ENCODE measurements at places on chromosomes 16 and 17.

GRCh38 chr17:56929362-56929969, 15.6 kb upstream of the TRIM25 start:
- no peak for DNase-seq

GRCh38 chr16:82583422-82583821, 43.3 kb upstream of the CDH13 start:
- DNase-seq, result no peak

DNA sequence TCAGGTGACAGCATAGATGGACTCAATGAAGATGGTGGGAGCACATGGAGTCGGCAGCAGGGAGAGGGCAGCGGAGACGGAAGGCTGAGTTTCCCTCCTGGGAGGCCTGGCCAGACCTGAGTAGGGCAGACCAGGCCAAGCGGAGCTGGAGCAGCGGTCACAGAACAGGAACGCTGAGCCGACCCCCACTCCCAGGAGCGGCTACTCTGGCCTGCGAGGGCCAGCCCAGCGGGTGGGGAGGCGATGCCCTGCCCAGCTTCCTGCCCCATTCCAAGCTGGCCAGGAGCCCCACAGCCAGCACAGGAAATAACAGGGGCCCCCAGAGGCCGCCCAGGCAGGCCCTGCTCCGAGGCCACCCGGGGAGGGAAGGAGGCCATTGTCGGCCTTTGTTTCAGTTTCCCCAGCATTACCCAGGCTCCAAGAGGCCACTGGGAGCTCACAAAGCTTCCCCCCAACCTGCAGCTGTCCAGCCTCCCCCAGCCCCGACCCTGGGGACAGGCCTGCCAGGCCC, 79.8 kb downstream of the ZNF423 start:
- no peak for DNase-seq

GRCh38 chr17:67121316-67121891, 77.0 kb downstream of the CACNG1 start:
- no peak for DNase-seq

DNA sequence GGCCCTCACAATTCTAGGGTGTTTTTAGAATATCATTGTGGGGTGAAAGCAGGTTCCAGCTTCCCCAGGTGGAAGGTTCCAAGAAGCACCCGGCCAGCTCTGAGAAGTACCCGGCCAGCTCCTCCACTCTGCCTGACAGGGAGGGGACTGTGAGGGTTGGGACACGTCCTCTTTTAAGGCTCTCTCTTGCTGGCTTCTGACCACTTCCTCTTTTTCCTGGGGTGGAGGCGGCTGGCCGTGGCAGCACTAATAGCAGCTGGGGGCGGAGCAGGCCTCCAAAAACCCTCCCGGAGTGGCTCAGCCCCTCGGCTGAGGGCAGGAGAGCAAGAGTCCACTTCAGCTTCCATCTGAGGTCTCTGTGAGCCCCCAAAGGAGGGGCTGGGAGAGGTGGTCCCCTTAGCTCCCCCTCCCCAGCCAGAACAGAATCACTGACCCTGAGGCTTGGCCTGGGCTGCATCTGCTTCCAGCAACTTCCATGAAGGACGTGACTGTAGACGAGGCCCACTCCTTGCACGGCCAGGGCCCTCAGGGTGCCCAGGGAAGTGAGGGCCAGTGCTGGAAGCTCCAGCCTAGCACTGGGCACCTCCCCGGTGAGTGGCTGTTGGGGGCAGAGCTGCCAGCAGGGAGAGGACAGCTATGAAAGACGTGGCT, 26.7 kb upstream of the PLCG2 start:
- peak; percentile 94 for DNase-seq

DNA sequence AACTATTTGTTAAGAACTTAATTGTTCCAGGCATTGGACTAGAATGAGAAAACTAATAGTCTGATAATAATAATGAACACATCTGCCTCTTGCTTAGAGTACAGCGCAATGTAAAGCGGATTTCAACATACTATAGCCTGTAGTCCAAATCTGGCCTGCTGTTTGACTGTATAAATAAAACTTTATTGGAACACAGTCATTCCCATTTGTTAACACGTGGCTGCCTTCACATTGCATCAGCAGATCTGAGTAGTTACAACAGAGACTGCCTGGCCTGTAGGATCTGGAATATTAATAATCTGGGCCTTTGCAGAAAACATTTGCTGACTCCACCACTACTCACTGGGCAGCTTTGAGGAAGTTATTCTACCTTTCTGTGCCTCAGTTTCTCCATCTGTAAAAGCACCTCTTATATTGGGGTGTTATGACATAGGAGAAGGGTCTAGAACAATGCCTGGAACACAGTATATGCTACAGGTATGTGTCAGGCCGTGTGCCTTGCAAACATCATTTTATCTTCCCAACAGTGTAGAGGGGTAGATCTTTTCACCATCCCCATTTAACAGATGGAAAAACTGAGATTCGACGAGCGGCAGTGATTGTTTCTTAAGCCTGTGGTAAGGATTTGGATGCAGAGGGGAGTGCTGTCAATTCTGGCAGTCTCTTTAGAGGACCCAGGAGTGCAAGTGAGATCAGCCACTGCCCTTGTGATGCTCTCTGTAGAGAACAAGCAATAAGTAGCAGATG, 22.2 kb downstream of the PDILT start:
- DNase-seq, result peak; percentile 2

DNA sequence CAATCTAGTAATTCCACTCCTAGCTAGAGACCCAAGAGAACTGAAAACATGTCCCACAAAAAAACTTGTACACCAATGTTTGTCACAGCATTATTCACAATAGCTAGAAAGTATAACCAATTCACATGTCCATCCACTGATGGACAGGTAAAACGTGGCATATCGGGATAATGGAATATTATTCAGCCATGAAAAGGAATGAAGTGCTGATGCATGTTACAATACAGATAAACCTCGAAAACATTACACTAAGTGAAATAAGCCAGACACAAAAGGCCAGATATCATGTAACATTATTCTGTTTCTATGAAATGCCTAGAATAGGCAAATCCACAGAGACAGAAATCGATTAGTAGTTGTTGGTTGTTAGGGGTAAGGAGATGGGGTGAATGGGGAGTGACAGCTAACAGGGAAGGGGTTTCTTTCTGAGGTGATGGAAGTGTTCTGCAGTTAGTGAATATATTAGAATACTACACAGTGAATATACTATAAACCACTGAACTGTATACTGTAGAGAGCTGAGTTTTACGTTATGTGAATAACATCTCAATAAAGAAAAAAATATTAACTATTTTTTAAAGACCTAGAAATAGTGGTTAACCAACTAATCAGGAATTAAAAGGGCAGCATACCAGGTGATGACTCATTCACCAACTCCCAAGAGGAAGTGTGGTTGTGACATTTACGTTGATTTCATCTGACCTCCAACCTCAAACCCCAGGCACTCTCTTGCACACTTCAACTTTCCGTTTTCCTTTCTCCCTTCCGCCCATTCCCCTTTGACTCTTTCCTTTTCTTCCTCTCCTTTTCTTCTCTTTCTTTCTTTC, 48.6 kb downstream of the GAS7 start:
- DNase-seq, result peak; percentile 18

GRCh38 chr17:33949100-33949499, 306.0 kb upstream of the CCL2 start:
- DNase-seq, result peak; percentile 66

DNA sequence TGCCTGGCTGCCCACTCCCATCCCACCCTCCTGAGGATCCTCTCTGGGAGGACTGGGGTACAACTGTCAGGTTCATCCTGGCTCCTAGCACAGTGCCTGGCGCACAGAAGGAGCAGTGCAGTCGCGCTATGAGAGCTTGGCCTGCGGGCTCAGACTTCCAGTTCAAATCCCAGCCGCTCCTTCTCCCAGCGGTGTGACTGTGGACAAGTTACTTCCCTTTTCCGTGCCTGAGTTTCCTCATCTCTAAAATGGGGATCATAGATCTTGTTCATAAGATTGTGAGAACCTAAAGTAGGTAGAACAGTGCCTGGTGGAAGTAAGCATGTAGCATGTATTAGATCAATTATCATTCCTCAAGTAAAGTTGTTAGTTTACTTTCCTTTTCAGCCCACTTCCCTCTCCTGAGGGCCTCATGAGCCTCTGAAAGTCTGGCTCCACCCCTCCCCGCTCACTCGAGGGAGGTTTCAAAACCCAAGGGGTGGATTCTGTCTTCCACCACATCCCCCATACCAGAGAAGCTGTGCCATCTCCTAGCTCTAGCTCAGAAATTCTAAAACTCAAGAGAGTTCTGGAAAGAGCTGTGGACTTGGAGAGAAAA, 19.9 kb upstream of the COL1A1 start:
- no peak for DNase-seq

Measured in K562 (cell line).